ENCODE measurements at places on chromosomes 7 and 10.

DNA sequence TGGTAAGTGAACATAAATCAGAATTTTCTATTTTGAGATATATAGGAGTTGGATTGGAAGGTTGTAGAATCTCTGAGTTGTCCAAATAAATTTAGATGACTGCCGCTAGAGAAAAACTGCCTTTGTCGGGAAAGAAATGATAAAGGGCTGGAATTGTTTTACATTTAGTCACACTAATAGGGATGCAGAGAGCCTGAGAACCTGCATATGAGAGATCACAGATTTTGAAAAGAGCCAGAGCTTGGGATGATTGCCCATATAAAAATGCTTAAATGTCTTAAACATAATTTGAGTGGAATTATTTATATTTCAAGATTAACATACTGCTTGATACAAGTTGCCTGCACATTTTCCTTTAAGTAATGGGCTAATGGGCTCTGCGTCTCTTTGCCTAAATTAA, 660.5 kb downstream of the NRG3 start:
- DNase-seq, result no peak

DNA sequence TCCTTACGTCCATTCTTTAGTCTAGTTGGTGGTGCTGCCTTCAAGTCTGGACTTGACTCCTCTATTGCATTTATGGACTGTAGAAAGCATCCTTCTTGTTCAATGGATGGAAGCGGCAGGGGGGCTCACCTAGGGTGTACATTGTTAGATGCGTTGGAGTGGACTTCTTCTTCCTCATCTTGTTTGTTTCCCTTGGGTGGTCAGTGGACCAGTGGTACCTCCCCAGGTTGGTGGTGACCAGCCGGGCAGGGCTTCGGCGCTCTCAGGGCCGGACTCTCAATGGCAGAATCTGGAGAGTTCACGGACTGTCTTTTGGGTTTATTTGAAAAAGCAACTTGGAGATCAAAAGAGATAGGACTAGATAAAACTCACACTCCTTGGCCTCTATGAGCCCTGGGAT, 6.2 kb upstream of the BTBD16 start:
- no peak for DNase-seq

DNA sequence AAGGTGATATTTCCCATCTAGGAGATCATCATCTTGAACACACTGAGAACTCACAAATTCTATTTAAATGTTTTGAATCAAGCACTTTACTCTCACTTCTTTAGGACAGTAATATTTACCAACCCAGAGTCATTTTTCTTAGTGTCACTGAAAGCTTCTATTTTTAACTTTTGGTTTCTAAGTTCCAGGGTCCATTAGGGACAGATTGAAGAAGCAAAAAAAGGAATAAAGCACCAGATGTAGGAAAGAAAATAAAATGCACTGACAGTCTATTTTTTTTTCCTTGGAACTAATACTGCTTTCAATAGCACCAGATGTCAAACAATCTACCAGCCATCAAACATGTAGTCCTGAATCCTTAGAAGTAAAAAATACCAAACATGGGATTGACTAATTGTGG, 526.7 kb upstream of the LRRN3 start:
- DNase-seq, result no peak

- no peak for DNase-seq
Measured at GRCh38 chr10:11210211-11210922, 192.7 kb downstream of the CELF2 start.

GRCh38 chr10:62277971-62278370, 9.3 kb upstream of the RTKN2 start:
- DNase-seq, result no peak

- DNase-seq, result peak; percentile 15
Measured at GRCh38 chr7:11343818-11344413, 370.2 kb downstream of the PHF14 start.

GRCh38 chr10:62109587-62110293, 158.9 kb downstream of the RTKN2 start:
- no peak for DNase-seq

DNA sequence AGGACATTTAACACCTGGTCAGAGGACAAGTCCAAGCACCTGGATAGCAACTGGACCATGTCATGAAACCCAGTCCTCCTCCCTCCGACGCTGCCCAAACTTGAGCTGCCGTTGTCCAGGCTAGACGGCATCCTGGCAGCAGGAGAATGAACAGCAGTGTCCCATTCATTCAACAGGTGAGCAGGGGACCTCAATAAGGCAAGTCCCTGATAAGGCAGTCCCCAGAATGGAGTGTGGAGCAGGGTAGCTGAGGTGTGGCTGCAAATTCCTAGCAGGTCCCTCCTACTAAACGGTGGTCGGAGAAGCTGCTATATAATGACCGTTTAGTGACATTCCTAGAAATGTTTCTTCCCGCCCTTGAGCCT, 169.8 kb downstream of the PRKAG2 start:
- DNase-seq, result no peak
